ENCODE measurements at places on chromosomes 5 and 9.

DNA sequence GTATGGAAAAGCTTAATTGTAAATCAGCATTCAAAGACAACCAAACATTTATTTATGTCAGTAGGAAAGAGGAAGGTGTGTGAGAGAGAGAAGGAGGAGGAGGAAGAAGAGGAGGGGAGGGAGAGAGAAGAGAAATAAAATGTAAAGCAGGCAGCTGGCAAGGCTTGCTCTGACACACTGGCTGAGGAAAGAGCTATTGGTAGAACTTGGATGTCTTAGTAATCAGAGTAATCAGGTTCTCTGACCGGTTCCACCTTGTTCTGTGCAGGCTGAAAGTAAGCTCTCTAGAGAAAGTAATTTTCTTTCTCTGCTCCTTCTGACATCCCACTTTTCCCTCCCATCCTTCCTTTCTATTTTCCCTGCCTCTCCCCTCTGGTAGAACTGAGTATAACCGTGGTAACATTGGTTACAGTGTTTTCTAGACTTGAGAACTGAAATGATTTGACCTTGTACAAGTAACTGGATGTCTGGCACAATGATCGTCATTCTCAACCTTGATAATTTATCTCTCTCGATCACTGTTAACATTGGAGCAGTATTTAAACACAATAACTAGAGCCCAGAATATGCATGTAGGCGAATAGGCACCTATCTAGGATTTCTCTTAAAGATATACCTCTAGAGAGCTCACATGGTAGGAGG is 33.3 kb downstream of the TLE4 start:
- DNase-seq, result no peak

GRCh38 chr5:16819522-16820167 is 116.4 kb downstream of the MYO10 start:
- peak; percentile 95 for DNase-seq

DNA sequence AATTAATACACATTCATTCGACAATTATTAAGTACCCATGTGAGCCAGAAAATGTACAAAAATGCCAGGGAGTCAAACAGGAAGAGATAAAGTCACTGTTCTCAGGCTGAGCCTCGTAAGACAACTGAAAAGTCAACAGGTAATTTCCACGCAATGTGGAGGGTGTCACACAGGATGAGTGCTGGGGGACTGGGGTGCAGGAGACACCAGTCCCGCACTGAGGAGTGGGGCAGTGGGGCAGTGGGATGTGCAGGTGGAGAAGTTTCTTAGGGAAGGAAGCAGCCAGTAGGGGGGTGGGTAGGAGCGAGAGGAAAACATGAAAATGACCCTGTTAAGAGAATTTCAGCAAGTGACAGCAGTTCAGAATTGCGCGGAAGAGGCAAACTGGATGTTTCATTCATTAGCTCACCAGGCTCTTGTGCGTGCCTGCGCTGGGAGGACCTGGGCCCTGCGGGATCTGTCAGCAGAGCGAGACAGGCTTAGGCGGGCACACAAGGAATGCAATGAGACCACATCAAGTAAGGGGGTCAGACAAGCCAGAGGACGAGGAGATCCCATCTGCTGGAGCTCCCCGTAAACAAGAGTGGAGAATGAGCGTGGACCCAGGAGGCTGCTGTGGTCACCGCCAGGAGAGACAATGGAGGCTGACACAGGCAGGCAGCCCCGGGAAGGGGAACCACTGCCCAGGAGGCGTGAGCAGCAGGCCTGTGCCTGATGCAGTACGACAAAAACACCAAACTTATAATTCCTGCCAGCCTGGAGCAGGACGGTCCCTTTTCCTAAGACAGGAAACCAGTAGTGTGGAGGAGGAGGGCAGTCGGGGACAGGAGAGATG is 21.0 kb downstream of the CAMSAP1 start:
- DNase-seq, result no peak

GRCh38 chr5:103295424-103295823 is 36.9 kb downstream of the MACIR start:
- DNase-seq, result no peak

- no peak for DNase-seq
Measured at GRCh38 chr9:17075758-17076485, 58.9 kb upstream of the CNTLN start.

- peak; percentile 45 for DNase-seq
Measured at GRCh38 chr5:158483281-158483860, 616.3 kb downstream of the EBF1 start.

- DNase-seq, result peak; percentile 82
Measured at GRCh38 chr9:127199001-127199791, 65.4 kb upstream of the GARNL3 start.

DNA sequence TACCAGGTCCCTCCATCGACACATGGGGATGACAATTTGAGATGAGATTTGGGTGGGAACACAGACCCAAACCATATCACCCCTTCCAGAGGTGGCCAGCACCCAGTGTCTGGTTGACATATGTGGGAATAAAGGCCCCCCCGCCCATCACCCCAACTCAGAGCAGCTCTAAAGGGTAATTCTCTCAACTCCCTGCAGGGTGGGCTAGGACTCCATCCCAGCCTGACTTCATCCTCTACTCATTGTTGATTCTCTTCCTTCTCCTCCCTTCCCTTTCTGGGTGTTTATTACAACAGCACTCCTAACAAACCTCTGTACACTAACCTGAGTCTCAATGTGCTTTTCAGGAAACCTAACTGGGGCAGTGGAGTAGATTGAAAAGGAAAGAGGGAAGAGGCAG is 339.9 kb downstream of the ACTL7B start:
- no peak for DNase-seq

GRCh38 chr5:9063615-9064245 is 482.1 kb downstream of the SEMA5A start:
- DNase-seq, result peak; percentile 38

- DNase-seq, result peak; percentile 8
Measured at GRCh38 chr9:95923794-95924193, 48.3 kb downstream of the ERCC6L2 start.

DNA sequence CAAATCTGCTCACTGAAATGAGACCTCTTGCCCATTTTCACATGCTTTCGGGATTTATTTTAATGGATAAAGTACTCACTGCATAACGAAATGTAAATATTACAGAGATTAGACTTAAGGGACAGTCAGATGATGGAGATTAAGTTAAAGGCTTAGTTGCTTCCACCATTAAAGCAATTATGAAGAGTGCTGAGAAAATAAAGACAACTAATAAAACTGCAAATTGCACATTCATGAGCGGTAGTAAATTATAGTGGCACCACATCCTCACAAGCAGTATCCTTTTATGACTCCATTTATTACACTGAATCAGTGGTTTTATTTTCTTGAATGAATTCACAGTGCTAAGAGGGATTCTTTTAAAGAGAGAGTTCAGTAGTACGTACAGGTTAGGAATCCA is 76.2 kb upstream of the TMED7 start:
- DNase-seq, result no peak

DNA sequence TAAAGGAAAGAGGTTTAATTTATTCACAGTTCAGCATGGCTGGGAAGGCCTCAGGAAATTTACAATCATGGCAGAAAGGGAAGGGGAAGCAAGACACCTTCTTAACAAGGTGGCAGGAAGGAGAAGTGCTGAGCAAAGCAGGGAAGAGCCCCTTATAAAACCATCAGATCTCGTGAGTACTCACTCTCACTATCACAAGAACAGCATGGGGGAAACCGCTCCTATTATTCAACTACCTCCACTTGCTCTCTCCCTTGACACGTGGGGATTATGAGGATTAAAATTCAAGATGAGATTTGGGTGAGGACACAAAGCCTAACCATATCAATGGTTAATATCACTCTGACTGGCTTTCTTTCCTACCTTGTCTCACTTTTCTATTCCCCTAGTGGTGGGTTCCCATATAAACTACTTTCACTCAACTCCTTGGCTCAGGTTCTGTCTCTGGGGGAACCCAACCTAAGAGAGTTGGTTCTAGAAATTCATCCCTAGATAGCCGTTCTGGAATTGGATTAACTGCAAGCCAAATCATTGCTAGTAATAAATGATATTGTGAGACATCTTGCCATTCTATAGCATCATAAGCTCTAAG is 749.8 kb upstream of the GRAMD2B start:
- DNase-seq, result no peak
